ENCODE measurements at places on chromosomes 7 and 10. TPM values are rescaled to one million over a fixed set of nuclear protein-coding genes. Genes with fewer than 3 reads are reported as not detected.

The SUV39H2 gene
- total RNA-seq = 17.2 TPM

The AKR1C4 gene
- total RNA-seq = 0.30 TPM

The CPA1 gene
- total RNA-seq = not detected

The FGL2 gene
- not detected for total RNA-seq

The NEUROD6 gene
- not detected for total RNA-seq

The SPAM1 gene
- total RNA-seq = not detected

The PTPRZ1 gene
- total RNA-seq = not detected

The ZP3 gene
- 14.0 TPM for total RNA-seq

The SERPINE1 gene
- total RNA-seq = 1,778 TPM

The ANKRD7 gene
- 0.09 TPM for total RNA-seq

The HOXA2 gene
- 0.81 TPM for total RNA-seq

The NODAL gene
- total RNA-seq = not detected

The DPY19L1 gene
- 35.5 TPM for total RNA-seq

The DBNL gene
- 68.5 TPM for total RNA-seq

The NUDCD3 gene
- total RNA-seq = 58.9 TPM

The TAS2R38 gene
- not detected for total RNA-seq

The CALD1 gene
- 149 TPM for total RNA-seq

The ZRANB1 gene
- total RNA-seq = 8.9 TPM

The PRKAR2B gene
- 2.2 TPM for total RNA-seq

The OPALIN gene
- not detected for total RNA-seq

The DRGX gene
- 0.08 TPM for total RNA-seq

The TEX47 gene
- not detected for total RNA-seq

The LRIT1 gene
- not detected for total RNA-seq

The OR2A5 gene
- not detected for total RNA-seq

The TMEM196 gene
- total RNA-seq = not detected

The GRIFIN gene
- total RNA-seq = not detected

The ANAPC16 gene
- 60.5 TPM for total RNA-seq

The CLCN1 gene
- not detected for total RNA-seq

The GNGT1 gene
- not detected for total RNA-seq

The NUTM2D gene
- total RNA-seq = 1.2 TPM

The MAGI2 gene
- total RNA-seq = 0.48 TPM

The MBLAC1 gene
- 3.0 TPM for total RNA-seq

The ETV1 gene
- 2.5 TPM for total RNA-seq

The GOLGA7B gene
- total RNA-seq = 3.8 TPM

The PLXNA4 gene
- 0.41 TPM for total RNA-seq

The ZMIZ2 gene
- 31.6 TPM for total RNA-seq

The GRM3 gene
- total RNA-seq = not detected

The CAMK1D gene
- 7.8 TPM for total RNA-seq

The NRAP gene
- not detected for total RNA-seq

The UCMA gene
- total RNA-seq = not detected

The HDAC9 gene
- 0.25 TPM for total RNA-seq

The ZNF511 gene
- total RNA-seq = 74.7 TPM

The ADIRF gene
- not detected for total RNA-seq

The WEE2 gene
- total RNA-seq = not detected

The CHCHD2 gene
- total RNA-seq = 510 TPM
